Heart right ventricle (tissue), 16 donors: ENCODE measurements at places on chromosomes 1 and 21. TPM values are rescaled to one million over a fixed set of nuclear protein-coding genes. Genes with fewer than 3 reads are reported as not detected.

IBA57 gene
- 15.6 TPM for total RNA-seq

PALMD gene
- total RNA-seq, result 82.5 TPM

- no peaks in the 10 kb centered on the region for H3K36me3 ChIP-seq
- H3K27me3 ChIP-seq, result no peaks in the 10 kb centered on the region
- H3K27ac ChIP-seq, result no peak overlapping the region
- peaks cover 57% of the 10 kb centered on the region for H3K4me1 ChIP-seq
- H3K4me3 ChIP-seq, result no peak overlapping the region
These were observed 4.3 kb upstream of the CSF1 start for GRCh38 chr1:109906160-109906838.

APOBEC4 gene
- not detected for total RNA-seq

DNA sequence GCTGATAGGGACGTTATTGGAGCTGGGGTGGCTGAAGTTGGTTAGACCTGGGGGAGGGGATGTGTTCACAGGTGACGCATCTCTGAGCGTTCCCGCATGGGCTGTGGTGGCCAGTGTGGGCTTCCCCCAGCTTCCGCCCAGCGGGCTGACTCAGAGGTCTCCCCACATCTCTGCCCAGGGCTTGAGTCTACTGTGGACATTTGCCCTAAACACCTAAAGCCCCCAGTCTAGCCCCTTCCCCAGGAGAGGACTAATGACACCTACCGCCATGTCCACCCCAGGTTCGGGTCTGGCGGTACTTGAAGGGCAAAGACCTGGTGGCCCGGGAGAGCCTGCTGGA lies 2.0 kb downstream of the AGRN start:
- no peak for DNase-seq
- H3K4me3 ChIP-seq, result peak overlapping the region; percentile 75
- H3K27me3 ChIP-seq, result no peaks in the 10 kb centered on the region
- H3K27ac ChIP-seq, result no peak overlapping the region
- peaks cover 51% of the 10 kb centered on the region for H3K4me1 ChIP-seq

PDE4B gene
- 6.3 TPM for total RNA-seq

OR10Z1 gene
- total RNA-seq, result not detected

DNA sequence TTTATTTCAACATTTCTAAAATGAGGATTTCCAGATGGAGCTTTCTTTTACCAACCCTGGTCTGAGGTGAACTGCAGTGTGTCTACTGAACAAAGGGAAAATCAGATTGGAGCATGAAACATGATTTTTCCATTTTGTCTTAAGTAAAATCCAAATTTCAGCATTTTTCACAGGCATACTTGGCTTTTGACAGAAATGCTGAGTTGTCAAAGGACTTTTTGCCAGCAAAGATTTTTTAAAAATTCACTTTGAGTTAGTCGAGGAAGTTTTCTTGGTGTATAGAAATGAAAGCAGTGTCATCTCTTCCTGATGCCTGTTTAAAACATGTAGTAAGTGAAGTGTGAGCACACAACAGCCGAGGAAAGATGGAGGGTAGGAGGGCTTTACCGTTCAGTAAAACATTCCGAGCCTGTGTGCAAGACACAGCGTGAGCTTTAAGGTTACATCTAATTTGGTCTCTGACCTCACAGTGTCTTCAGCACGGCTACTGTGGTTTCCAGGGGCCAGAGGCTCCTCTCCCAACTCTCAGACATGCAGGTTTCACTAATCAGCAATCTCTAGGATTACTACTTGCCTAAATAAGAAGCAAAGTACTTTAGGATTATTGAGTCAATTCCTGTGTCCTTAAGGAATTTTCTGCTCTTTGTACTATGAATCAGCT lies 45.9 kb downstream of the SAMD13 start:
- no peak overlapping the region for H3K4me3 ChIP-seq
- H3K36me3 ChIP-seq, result no peaks in the 10 kb centered on the region
- no peak for DNase-seq
- no peak overlapping the region for H3K27ac ChIP-seq
- H3K4me1 ChIP-seq, result no peaks in the 10 kb centered on the region
- H3K27me3 ChIP-seq, result no peaks in the 10 kb centered on the region

DNA sequence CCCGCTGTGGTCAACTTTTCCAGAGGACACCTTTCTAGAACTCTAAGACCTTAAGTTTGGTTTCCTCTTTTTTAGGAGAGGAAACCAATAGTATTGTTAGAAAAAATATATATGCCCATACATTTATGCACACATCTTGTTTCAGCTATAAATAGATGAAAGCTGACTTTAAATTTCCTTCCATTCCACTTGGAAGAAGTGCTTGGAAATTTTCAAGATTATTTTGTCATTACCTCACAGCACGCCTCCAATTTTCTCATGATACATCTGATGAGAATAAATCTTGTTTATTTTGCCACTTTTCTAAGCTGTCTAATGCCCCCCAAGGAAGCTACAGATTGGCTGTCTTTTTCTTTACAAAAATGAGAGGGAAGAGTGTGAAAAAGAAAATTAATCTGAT lies 65.8 kb downstream of the NIBAN1 start:
- no peaks in the 10 kb centered on the region for H3K36me3 ChIP-seq
- peaks cover 91% of the 10 kb centered on the region for H3K4me1 ChIP-seq
- H3K4me3 ChIP-seq, result no peak overlapping the region
- no peak for DNase-seq
- H3K27me3 ChIP-seq, result no peaks in the 10 kb centered on the region

DNA sequence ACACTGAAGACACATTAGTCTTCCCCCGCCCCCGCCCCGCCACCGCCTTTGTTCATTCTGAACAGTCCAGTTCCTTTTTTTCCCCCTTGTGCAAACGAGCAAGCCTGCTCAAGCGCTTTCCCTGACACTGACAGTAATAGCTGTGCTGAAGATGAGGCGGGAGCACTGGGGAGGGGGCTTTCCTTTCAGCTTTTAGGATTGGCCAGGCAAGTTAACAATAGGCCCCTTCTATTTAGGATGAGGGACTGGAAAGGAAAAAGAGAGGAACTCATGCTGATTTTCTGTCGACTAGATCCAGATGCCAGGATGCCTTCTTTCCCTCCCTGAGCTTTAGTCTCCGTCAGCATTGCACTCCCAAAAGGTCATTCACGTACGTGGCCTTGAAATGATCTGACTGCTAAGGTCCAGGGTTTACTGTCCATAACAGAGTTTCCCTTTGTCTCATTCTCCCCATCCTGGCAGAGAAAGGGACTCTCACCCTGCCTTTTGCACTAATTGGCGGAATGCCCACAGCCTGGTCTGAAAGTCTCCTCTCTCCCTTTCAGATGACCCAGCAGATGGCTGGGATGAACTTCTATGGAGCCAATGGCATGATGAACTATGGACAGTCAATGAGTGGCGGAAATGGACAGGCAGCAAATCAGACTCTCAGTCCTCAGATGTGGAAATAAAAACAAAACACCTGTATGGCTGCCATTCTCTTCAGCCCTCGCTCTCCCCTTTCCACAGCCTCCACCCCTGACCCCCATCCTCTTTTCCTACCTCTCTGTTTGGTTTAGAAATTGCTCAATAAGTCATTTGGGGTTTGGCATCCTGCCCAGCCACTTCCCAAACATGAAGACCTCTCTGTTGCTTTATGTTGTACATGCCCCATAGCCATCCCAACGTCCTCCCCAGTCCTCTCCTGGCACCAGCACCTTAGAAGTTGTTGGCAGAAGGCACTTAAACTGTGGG lies 28.6 kb upstream of the ZFP69B start:
- no peaks in the 10 kb centered on the region for H3K27me3 ChIP-seq
- H3K36me3 ChIP-seq, result no peaks in the 10 kb centered on the region
- H3K4me3 ChIP-seq, result no peak overlapping the region
- H3K4me1 ChIP-seq, result peaks cover 28% of the 10 kb centered on the region
- DNase-seq, result no peak

- no peak overlapping the region for H3K4me3 ChIP-seq
- H3K27me3 ChIP-seq, result no peaks in the 10 kb centered on the region
- no peak overlapping the region for H3K27ac ChIP-seq
- H3K4me1 ChIP-seq, result no peaks in the 10 kb centered on the region
- H3K36me3 ChIP-seq, result peaks cover 19% of the 10 kb centered on the region
These were observed 299.7 kb downstream of the HMCN1 start for GRCh38 chr1:186033847-186034271.

DNA sequence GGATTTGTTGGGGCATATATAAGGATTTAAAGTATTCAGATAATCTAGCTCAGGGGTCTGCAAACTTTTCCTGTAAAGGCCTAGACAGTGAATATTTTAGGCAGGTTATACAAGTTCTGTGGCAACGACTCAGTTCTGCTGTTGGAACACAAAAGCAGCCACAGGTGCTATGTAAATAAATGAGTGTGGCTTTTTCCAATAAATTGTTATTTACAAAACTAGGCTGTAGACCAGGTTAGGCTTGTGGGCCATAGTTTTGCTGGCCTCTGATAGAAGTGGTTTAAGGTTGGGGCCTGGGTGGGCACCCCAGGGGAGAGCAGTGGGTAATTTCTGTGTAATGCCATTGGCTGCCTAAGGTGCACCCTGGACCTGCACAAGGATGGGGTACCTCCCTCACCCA lies 16.9 kb upstream of the IGFN1 start:
- no peak for DNase-seq
- no peak overlapping the region for H3K27ac ChIP-seq
- no peak overlapping the region for H3K4me3 ChIP-seq

GRCh38 chr1:69315416-69315815 lies 252.3 kb upstream of the LRRC7 start:
- H3K27me3 ChIP-seq, result no peaks in the 10 kb centered on the region
- DNase-seq, result no peak
- no peak overlapping the region for H3K27ac ChIP-seq
- H3K4me1 ChIP-seq, result no peaks in the 10 kb centered on the region

PROK1 gene
- total RNA-seq, result not detected

GRCh38 chr1:221841251-221841982 lies 99.5 kb upstream of the DUSP10 start:
- no peaks in the 10 kb centered on the region for H3K4me1 ChIP-seq
- H3K27ac ChIP-seq, result no peak overlapping the region

GRCh38 chr1:60906039-60906438 lies 176.3 kb upstream of the NFIA start:
- H3K36me3 ChIP-seq, result no peaks in the 10 kb centered on the region
- no peak for DNase-seq
- H3K4me1 ChIP-seq, result peaks cover 32% of the 10 kb centered on the region
- H3K27me3 ChIP-seq, result no peaks in the 10 kb centered on the region
- peak overlapping the region; percentile 88 for H3K27ac ChIP-seq

SYT11 gene
- 9.2 TPM for total RNA-seq

LYPD8 gene
- total RNA-seq, result not detected

- no peak overlapping the region for H3K4me3 ChIP-seq
- H3K36me3 ChIP-seq, result no peaks in the 10 kb centered on the region
- peaks cover 16% of the 10 kb centered on the region for H3K4me1 ChIP-seq
- H3K27ac ChIP-seq, result no peak overlapping the region
These were observed 11.0 kb downstream of the COL6A2 start for GRCh38 chr21:46108827-46109312.

BACE2 gene
- 16.2 TPM for total RNA-seq

DNA sequence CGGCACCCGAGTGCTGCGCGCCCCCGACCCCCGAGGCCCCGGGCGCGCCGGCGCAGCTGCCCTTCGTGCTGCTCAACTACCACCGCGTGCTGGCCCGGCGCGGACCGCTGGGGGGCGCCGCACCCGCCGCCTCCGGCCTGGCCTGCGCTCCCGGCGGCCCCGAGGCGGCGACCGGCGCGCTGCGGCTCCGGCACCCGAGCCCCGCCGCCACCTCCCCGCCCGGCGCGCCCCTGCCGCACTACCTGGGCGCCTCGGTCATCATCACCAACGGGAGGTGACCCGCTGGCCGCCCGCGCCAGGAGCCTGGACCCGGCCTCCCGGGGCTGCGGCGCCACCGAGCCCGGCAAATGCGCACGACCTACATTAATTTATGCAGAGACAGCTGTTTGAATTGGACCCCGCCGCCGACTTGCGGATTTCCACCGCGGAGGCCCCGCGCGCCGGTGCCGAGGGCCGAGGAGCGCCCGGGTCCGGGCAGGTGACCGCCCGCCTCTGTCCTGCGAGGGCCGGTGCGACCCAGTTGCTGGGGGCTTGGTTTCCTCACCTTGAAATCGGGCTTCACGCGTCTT lies 49.0 kb downstream of the SIM2 start:
- H3K27me3 ChIP-seq, result peaks cover 51% of the 10 kb centered on the region
- H3K4me3 ChIP-seq, result peak overlapping the region; percentile 51
- H3K36me3 ChIP-seq, result no peaks in the 10 kb centered on the region
- DNase-seq, result peak; percentile 60

RBM11 gene
- 0.47 TPM for total RNA-seq

DNA sequence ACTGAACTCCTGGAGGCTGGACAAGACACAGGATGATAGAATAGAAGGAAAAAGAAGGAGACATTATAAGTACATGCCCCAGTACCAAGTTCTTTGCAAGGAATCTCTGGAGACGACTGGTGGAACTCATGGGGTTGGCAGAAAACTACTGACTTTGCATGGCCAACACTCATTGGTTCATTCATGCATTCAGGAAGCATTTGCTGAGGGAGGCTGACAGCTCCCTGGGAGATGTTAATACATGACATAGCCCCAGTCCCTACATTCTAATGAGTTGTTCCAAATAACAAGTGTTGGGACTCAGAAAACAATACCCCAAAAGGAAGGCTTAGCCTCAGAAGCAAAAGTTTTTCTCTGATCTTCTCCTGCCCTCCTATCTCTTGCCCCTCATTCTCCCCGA lies 172.8 kb upstream of the IRF2BP2 start:
- peaks cover 25% of the 10 kb centered on the region for H3K27me3 ChIP-seq
- no peak overlapping the region for H3K27ac ChIP-seq

- H3K36me3 ChIP-seq, result no peaks in the 10 kb centered on the region
- H3K4me1 ChIP-seq, result peaks cover 12% of the 10 kb centered on the region
- H3K4me3 ChIP-seq, result no peak overlapping the region
- H3K27ac ChIP-seq, result no peak overlapping the region
These were observed 4.1 kb downstream of the DISC1 start for GRCh38 chr1:231630558-231631205.

- no peak overlapping the region for H3K4me3 ChIP-seq
- no peaks in the 10 kb centered on the region for H3K27me3 ChIP-seq
- no peak for DNase-seq
- H3K36me3 ChIP-seq, result no peaks in the 10 kb centered on the region
- no peak overlapping the region for H3K27ac ChIP-seq
- no peaks in the 10 kb centered on the region for H3K4me1 ChIP-seq
These were observed 397.2 kb downstream of the DUSP10 start for GRCh38 chr1:221344693-221345092.

GRCh38 chr1:16171314-16172151 lies 15.7 kb upstream of the EPHA2 start:
- H3K4me1 ChIP-seq, result peaks cover 39% of the 10 kb centered on the region
- DNase-seq, result no peak
- H3K27me3 ChIP-seq, result peaks cover 13% of the 10 kb centered on the region
- no peak overlapping the region for H3K4me3 ChIP-seq
- H3K36me3 ChIP-seq, result no peaks in the 10 kb centered on the region

ERRFI1 gene
- total RNA-seq, result 15.9 TPM

SHISAL2A gene
- total RNA-seq, result 0.10 TPM

- no peak overlapping the region for H3K4me3 ChIP-seq
- no peaks in the 10 kb centered on the region for H3K36me3 ChIP-seq
- H3K4me1 ChIP-seq, result peaks cover 3% of the 10 kb centered on the region
- no peaks in the 10 kb centered on the region for H3K27me3 ChIP-seq
- H3K27ac ChIP-seq, result peak overlapping the region; percentile 77
These were observed 30.6 kb downstream of the PHC2 start for GRCh38 chr1:33400153-33400911.

DCST1 gene
- not detected for total RNA-seq
